Activated naive CD4-positive, alpha-beta T cell treated with Interleukin-2 at 50 U/mL for 16 hours (primary cell): ENCODE measurements at places on chromosomes 13 and 19.

GRCh38 chr13:95643936-95644598 lies 439 bp downstream of the DZIP1 start:
- DNase-seq = no peak

- no peak for DNase-seq
These were observed 49.4 kb upstream of the CYP2B6 start for GRCh38 chr19:40941481-40942219.

GRCh38 chr19:41999071-41999877 lies 5.2 kb upstream of the ATP1A3 start:
- peak; percentile 4 for DNase-seq

- no peak for DNase-seq
These were observed 125.5 kb downstream of the TBC1D4 start for GRCh38 chr13:75356421-75356820.

GRCh38 chr13:107113387-107113786 lies 545.5 kb upstream of the ARGLU1 start:
- no peak for DNase-seq

DNA sequence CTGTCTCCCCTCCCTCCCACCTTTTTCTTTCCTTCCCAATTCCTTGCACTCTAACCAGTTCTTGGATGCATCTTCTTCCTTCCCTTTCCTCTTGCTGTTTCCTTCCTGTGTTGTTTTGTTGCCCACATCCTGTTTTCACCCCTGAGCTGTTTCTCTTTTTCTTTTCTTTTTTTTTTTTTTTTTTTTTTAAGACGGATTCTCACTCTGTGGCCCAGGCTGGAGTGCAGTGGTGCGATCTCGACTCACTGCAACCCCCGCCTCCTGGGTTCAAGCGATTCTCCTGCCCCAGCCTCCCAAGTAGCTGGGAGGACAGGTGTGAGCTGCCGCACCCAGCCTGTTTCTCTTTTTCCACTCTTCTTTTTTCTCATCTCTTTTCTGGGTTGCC lies 6.9 kb downstream of the MYADM start:
- no peak for DNase-seq

DNA sequence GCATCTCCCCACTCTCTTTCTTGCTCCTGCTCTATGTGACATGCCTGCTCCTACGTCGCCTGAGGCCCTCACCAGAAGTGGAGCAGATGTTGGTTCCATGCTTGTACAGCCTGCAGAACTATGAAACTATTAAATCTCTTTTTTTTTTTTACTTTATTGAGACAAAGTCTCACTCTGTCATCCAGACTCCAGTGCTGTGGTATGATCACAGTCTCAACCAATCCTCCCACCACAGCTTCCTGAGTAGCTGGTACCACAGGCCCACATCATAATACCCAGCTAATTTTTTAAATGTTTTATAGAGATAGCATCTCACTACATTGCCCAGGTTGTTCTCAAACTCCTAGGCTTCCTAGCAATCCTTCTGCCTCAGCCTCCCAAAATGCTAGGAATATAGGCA lies 1067.7 kb downstream of the PCDH9 start:
- no peak for DNase-seq

DNA sequence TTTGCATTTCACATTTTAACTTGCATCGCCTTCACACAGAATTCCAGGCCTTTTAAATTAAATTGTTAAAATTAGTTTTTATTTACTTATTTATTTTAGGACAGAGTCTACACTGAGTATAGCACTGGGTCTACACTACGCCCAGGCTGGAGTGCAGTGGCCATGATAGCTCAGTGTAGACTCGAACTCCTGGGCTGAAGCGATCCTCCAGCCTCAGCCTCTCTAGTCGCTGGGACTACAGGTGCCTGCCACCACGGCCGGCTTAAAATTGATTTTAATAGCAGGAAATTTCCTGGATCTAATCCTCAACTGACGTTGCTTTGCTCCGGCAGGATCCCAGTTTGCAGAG lies 301 bp upstream of the ZNF610 start:
- no peak for DNase-seq

DNA sequence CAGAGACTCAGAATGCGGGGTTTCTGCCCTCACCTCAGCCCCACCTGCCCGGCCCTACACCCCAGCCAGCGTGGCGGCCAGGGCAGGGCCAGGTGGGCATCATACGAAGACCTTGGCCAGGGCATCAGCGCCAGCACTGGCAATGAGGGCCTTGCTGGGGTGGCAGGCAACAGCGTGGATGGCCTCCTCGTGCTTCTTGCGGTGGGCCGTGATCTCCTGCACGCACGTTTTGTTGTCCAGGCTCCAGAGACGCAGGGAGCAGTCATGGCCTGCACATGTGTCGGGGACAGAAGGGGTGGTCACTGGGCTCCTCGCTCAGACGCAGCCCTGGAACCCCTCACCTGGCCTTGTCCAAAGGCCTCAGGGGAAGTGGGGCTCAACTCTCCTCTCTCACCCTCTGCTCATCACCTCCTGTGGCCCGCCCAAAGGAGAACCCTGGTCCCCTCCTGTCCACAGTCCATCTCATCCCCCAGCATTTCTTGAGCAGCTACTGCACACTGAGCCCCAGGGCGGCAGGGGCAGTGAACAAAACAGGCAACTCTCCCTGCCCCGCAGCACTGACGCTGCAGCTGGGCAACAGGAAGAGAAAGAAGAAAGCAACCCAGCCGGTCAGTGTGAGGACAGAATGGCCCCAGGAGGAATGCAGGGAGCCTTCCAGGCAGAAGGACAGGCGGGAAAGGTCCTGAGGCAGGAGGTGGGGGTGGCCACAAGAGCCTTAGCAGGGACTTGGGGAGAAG lies 3.8 kb upstream of the PRKD2 start:
- DNase-seq = no peak
